ENCODE measurements at places on chromosomes 11 and 22. TPM values are rescaled to one million over a fixed set of nuclear protein-coding genes. Genes with fewer than 3 reads are reported as not detected.
A peak's percentile ranks its signal among the peaks of the same experiment; 100 is the strongest.

- DNase-seq = no peak
Observed at GRCh38 chr11:130166457-130166784, 6.8 kb downstream of the ST14 start.

GRCh38 chr22:38873469-38874411 is 1.7 kb upstream of the CBX6 start:
- no peak for DNase-seq

The OR10A3 gene
- total RNA-seq = not detected

DNA sequence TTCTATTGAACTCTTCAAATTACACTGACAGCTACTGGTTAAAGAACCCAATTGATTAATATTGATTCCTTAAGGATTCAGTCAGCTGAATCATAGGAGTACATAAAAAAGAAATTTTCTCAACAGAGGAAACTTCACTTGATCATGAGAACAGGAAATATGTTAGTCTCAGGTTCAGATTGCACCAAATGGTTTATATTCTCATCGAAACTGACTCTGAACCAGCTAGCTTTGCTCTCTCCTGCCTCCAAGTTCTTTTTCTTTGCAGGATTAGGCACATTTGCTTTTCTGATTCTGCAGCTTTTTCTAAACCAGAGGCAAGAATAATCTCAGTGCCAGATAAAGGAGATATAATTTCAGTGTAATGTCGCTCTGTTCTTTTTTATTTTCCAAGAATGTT is 33.2 kb upstream of the CTSC start:
- no peak for DNase-seq

The ADAMTS15 gene
- 32.0 TPM for total RNA-seq

DNA sequence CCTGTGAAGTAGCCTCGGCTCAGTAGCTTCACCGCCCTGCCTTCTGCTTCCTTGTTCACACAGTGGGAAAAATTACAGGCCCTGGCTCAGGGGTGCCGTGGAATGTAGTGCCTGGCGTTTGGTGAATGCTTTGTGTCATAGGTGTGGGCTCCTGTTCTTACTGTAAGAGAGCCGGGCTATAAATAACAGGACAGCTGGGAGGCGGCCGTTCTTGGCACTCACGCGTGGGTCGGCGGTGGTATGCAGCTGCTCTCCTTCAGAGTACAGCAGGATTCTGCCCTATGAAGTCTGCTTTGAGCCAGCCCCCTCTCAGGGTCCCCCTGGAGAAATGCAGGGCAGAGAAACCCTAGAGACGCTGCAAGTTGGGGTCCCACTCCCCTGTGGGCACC is 84.2 kb downstream of the CTTN start:
- DNase-seq = peak; percentile 47

The C1QTNF5 gene
- 25.1 TPM for total RNA-seq

The FAM111B gene
- total RNA-seq = 0.92 TPM

- no peak for DNase-seq
Observed at GRCh38 chr11:9396752-9397151, 12.3 kb downstream of the IPO7 start.

GRCh38 chr11:135022454-135022853 is 610.4 kb upstream of the B3GAT1 start:
- no peak for DNase-seq

DNA sequence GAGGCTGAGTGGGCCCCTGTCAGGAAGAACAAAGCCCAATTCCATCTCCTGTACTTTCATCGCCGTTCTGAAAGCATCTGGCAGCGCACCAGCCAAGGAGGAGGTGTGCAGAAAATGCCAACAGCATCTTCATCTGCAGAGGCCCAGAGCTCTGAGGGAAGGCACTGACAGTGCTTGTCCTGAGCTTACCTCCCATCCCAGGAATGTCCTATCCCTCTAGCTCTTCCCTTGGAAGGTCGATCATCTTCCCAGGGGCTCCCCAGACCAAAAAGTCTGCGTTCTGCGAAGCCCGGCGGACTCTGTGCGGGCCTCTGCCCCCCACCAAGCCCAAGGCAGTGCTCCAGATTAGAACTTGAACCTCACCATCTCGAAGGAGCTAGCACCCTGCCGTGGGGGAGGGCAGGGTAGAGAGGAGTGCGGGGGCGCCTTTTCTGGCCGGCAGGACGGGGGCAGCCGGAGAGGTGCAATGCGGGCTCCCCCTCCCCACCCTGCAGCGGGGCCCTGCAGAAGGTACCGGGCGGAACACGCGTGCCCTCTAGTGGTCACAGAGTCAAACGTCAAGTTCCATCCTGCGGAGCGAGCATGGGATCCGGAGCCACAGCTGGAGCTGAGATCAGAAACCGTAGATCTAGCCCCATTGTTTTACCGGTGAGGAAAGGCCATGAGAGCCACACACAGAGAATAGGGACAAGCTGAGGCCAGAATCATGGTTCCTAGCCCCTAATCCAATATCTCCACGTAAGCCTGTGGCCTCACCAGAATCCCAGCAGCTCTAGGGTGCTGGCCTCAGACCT is 5.0 kb downstream of the SCN2B start:
- peak; percentile 78 for DNase-seq

- DNase-seq = no peak
Observed at GRCh38 chr11:46039990-46040389, 81.3 kb downstream of the PHF21A start.

The PPME1 gene
- total RNA-seq = 26.9 TPM

The LAYN gene
- total RNA-seq = 3.5 TPM

The TMEM109 gene
- 98.1 TPM for total RNA-seq

The CCDC87 gene
- 0.18 TPM for total RNA-seq

DNA sequence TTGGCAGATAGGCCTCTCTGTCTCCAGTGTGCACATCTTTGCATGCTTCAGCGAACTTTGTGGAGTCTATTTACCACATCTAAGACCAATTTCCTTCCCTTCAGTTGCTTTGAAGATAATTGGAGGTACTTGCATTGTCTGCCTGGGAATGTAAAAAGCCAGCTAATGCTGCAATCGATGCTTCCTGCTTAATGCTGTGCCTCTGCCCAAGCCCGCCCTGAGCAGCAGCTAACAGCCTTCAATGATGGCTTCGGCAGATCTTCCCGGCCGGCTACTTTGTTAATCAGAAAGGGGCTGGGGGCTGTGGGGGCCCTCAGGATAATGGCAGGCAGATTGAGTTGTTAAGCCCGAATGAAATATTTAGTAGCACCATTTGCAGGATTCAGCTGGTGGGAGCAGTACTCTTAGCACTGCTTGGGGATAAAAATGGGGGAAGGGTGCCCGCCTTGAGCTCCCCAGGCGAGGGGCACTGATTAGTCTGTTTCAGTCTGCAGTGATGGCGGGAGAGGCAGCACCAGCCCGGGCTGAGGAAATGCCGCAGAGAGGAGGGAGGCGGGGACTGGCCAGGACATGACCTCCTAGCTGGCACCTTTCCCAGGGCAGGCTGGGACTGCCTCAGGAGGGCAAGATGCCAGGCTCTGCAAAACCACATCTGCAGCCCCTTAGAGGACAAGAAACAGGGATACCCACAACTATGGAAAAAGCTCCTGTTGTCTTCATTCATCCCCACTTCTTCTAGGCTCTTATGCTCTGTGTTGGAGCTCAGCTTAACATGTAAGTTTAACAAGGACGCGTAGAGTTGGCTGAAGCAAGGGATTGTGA is 460.0 kb downstream of the BUD13 start:
- peak; percentile 89 for DNase-seq

GRCh38 chr11:110469127-110469526 is 39.4 kb downstream of the FDX1 start:
- no peak for DNase-seq

DNA sequence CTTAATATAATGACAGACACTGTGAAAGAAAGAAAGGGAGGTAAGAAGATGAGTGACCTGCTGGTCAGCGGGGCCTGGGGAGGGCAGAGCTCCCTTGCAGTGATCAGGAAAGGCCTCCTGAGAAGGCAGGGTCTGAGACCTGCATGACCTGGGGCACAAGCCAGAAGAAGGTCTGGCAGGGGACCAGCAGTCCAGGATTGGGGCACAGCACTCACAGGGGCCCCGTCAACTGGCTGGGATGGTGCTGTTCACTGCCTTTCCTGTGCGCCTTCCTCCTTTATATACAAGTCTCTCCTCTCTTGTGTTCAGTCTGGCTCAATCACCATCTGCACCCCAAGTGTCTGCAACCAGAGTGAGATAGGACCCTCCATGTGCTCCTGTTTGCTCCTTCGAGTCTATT is 22.2 kb upstream of the SCARF2 start:
- DNase-seq = no peak

The TRIM6 gene
- total RNA-seq = 1.2 TPM

The OR10V1 gene
- not detected for total RNA-seq

GRCh38 chr11:95849087-95849825 is 59.0 kb downstream of the CEP57 start:
- peak; percentile 38 for DNase-seq

GRCh38 chr11:59267196-59267595 is 54.5 kb upstream of the MPEG1 start:
- DNase-seq = no peak

- no peak for DNase-seq
Observed at GRCh38 chr11:111402411-111402810, 23.3 kb upstream of the POU2AF1 start.

- no peak for DNase-seq
Observed at GRCh38 chr11:126137136-126137535, 74.3 kb downstream of the RPUSD4 start.

Measured in left cardiac atrium (tissue), 4 donors.